GM13977 (cell line): ENCODE measurements at places on chromosomes 2 and 18.

- DNase-seq: no peak
Measured at GRCh38 chr2:121577381-121577780, 46.7 kb downstream of the RNU4ATAC start.

DNA sequence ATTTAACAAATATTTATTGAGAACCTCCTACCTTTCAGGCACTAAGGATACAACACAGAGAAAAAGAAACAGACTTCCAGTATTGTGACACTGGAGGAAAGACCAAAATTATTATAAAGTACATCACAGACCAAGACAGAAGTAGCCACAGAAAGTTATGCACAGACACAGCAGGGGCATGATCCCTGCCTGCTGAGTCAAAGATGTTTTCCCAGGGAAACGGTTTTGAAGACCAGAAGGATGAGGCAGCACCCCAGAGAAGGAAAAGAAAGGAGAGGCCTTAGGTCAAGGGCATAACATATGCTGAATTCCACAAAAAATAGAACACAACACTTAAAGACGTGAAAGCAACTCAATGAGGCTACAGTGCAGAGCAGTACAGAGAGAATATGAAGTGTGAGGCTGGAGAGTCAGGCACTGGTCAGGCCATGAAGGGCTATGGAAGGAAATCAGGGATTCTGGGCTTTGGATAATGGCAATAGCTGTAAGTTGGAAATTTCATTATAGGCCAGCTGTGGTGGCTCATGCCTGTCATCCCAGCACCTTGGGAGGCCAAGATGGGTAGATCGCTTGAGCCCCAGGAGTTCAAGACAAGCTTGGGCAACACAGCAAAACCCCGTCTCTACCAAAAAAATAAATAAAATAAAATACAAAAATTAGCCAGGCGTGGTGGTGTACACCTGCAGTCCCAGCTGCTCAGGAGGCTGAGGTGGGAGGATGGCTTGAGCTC, 8.2 kb downstream of the ADAM17 start:
- no peak for DNase-seq

DNA sequence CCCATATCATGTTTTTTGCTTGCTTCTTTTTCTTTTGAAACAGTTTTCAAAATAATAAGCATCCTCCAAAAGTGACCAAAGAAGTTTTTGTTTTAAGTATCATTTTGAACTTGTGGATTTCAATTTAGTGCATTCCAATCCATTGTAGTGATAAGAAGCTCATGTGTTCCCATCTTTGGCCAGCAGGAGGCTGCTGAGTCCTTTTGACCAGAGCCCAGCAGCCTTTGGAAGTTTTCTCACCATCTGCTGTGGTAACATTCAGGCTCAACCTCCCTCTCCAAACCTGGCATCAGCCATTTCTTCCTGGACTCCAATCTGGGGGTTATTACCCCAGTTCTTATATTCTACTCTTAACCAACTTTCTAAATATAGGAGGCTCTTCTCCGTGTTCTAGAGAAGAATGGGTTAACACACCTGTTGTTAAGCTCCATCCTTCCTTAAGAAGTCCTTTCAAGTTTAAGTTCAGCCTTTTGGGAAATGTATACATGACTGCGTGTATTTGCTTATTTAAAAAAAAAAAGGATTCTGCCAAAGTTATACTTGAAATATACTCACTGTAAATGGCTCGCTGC, 39.0 kb upstream of the MAL start:
- DNase-seq: peak; percentile 71

DNA sequence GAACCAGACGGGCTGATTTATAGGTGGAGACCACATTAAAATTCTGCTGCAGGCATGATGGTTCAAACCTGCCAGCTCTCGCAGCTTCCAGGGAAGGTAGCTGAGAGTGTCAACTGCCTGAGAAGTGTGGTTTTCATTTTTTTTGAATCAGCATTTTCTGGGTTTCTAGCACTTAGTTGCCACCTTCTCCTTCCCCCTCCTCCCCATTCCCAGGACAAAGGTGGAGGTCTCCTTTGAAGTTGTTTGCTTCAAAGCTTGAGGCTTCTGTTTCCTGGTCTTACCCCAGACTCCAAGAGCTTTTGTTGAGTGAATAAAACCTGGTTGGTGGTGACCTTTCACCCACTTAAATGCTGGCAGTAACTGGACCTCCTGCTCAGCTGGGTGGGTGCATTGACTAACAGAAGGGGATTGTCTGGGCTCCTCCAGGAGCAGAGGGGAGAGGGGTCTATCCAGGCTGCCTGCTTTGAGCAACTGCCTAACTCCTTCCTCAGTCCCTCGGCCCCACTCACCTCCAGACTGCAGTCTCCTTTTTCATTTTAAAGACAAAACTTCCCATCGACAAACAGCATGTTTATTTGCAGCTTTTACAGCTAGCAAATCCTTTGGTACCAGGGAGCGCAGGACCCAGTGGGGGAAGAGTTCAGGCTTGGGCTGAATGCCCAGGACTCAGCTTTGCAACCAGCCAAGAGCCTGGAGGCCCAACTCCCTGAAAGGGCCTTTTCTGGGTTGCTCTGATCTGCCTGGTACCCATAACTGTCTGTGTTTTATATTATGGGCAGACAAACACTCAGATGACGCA, 3.5 kb downstream of the RHOB start:
- no peak for DNase-seq

- no peak for DNase-seq
Measured at GRCh38 chr2:105753380-105753779, 8.7 kb downstream of the NCK2 start.

GRCh38 chr2:157777427-157777826, 98.7 kb downstream of the ACVR1 start:
- DNase-seq: peak; percentile 19

GRCh38 chr2:119671016-119671415, 8.0 kb upstream of the TMEM177 start:
- no peak for DNase-seq

DNA sequence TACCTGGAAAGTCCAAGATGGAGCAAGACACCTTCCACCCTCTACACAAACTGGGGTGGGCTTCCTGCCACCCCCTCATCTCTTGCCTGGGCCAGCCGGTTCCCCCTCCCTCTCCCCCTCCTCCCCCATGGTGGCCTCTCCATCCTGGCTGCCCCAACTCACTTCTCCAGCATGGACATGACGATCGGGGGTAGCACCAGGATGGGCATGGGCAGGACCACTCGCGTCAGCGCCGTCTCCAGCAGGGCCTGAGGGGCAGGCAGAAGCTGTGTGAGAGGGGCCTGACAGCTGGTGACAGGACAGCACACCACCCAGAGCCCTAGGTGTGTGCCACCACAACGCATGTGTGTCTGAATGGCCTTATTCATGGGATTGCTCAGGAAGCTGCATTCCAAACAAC, 51.0 kb downstream of the EMX1 start:
- no peak for DNase-seq

- DNase-seq: peak; percentile 46
Measured at GRCh38 chr18:13218368-13218991, at the start of gene LDLRAD4. LDLRAD4 (plus strand) TSS chr18:13218760.

DNA sequence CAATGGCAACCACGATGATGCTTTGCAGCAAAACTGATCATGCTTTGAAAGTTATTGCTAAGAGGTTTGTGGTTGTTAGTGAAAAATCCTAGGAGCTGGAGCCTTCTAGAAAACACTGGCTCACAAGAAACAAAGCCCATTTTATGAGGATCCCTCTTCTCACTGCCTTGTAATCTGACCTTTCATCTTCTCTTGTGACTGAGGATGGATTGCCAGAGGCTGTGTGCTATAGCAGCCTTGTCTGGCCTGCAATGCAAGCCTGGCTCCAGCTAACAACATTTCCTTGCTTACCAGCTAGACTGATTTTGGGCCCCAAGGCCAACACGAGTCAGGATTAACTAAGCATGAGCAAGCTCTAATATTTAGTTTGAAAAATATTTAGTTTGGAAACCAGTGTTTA, 13.1 kb downstream of the PIEZO2 start:
- no peak for DNase-seq

GRCh38 chr2:164777847-164778461, 63.7 kb downstream of the COBLL1 start:
- no peak for DNase-seq

DNA sequence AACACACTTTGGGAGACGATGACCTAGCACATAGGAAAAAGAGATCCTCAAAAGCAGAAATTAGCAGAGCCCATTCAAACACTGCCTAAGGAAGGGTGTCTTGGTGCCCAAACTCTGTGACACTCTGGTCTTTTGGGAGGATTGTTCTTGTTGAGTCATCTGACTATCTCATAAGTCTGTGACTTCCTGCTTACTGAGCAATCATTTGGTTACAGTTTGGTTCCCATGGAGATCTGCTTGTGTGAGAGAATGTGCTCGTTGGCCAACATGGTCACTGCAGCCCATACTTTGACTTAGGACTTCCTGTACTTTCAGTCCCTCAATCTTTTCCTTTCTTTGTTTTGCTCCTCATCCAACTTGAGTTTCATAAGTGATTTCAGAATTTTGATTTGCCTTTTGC, 602.9 kb downstream of the NYAP2 start:
- DNase-seq: no peak

DNA sequence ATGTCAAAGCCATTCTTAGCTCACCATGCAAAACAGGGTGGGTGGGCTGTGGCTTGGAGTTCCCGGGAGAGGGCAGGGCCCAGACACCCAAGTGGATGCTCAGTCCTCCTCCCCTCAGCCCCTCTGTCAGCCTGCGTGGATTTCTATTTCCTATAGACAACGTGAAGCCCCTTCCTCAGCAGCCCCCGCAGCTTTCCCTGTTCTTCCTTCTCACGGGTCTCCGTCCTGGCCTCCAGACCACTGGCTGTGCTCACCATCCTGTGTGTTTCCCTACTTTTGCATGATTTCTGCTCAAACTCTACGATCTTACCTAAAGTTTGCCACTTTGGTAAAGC, 155.0 kb upstream of the PXDN start:
- no peak for DNase-seq

DNA sequence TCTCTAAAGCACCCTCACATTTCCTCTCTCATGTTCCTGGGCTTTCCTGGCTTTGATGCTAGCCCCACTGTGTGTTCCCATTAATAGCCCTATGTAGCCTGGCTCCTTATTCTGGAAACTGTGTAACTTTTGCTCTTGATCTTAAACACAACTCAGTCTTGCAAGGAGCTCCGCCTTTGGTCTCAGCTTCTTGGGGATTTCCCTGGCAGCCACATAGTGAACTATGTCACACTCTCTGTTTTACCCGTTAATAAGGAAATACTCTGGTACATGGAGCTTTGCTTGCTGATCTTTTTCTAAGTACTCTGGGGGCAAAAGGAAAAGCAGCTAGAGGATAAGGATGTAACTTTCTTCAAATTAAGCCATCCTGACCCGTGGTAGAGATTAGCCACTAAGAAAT, 259.3 kb downstream of the NEDD4L start:
- peak; percentile 55 for DNase-seq

GRCh38 chr2:27306573-27307286, 1.5 kb downstream of the UCN start:
- DNase-seq: peak; percentile 38

DNA sequence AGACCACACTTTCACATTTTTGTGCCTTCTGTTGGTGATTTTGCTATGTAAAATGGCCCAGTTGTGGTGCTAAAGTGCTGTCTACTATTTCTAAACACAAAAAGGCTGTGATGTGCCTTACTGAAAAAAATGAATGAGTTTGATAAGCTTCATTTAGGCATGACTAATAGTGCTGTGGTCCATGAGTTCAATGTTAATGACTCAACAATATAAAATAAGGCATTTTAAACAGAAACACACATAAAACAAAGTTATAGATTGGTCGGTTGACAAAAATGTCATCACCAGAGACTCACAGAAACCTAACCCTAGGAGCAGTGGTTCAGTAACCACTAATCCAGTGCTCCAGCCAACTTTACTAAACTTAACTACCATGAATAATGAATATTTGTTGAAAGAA, 160.0 kb downstream of the DNAH6 start:
- DNase-seq: no peak

GRCh38 chr2:57429831-57430230, 616.8 kb upstream of the VRK2 start:
- DNase-seq: no peak

DNA sequence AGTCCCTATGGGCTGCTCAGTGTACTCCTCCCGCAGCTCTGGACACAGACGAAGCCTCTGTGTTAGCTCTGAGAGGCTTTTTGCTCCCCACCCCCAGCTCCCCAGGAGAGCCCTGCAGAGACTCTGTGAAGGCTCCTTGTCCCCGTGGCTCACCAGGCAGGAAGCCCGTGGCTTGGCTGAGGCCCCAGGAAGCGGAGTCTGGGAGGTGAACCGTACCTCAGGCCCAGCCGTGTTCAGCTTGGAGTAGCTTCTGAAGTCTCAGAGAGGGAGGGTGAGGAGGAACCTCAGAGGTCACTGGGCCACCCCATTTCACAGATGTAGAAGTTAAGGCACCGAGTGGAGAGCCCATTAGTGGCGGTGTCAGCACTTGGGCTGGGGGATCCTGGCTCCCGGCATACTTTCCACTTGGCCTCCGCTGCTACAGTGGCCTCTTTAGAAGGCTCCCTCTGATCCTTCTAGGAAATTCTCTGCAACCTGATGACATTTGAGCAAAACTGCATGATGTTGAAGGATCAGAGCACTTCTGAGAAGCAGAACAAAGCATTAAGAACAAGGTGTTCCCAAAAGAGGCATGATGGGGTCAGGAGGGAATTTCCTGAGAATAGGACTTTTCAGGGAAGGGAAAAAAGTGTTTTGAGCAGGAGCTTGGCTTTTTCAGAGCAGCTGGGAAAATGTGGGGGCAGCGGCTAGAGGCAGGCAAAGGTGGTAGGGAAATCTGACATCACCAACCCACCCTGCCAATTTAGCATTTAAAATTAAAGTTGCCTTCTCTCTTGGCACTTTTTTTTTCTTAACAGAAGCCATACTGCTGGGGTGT, 79.1 kb downstream of the MCFD2 start:
- DNase-seq: no peak

GRCh38 chr2:84441036-84441435, 18.0 kb downstream of the SUCLG1 start:
- DNase-seq: no peak

DNA sequence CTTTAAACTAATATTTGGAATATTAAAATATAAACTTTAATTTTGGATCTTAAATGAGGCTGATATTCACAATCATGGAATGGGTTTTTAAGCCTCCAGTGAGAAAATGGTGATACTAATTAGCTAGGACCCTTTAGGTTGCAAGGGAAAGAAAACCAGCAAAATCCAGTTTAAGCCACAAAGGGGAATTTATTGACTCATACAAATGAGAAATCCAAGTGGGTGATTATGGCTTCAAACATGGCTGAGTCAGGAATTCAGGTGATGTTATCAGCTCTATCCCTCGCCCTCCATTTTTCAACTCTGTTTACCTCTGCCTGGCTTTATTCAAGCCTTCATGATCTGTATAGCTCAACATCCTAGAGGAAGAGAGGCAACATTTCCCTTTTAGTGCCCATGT, 75.3 kb upstream of the DLX2 start:
- DNase-seq: no peak

DNA sequence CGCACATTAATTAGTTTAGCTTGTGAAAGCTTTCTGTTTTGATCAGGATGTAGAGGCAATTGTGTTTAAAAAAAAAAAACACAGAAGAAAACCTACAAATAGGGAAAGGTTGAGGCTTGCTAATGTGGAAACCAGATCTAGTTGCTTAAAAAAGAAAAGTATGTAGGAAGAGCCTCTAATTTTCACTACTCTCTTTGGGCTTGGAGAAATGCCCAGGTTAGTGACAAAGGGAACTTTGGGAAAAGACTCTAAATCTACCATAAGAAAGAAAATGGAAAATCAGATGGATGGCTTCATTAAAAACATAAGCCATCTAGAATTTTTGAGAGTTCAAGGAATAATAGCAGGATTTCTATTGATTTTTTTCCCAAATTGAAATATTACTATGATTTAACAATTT, 47.3 kb upstream of the SLC38A11 start:
- no peak for DNase-seq
